ENCODE measurements at places on chromosomes 7 and 10. TPM values are rescaled to one million over a fixed set of nuclear protein-coding genes. Genes with fewer than 3 reads are reported as not detected.

C7orf57 gene
- total RNA-seq, result not detected

HOGA1 gene
- total RNA-seq, result not detected

ANKRD7 gene
- not detected for total RNA-seq

ADAP1 gene
- total RNA-seq, result 14.4 TPM

PMS2 gene
- total RNA-seq, result 20.9 TPM

SORBS1 gene
- 0.35 TPM for total RNA-seq

RBP4 gene
- total RNA-seq, result not detected

IMMP2L gene
- total RNA-seq, result 6.6 TPM

DENND10 gene
- total RNA-seq, result 39.0 TPM

PDE1C gene
- total RNA-seq, result not detected

NAT16 gene
- total RNA-seq, result not detected

GPR37 gene
- not detected for total RNA-seq

HTRA1 gene
- total RNA-seq, result not detected

SYT15 gene
- total RNA-seq, result 0.75 TPM

CPED1 gene
- not detected for total RNA-seq

OPN4 gene
- total RNA-seq, result not detected

RARRES2 gene
- total RNA-seq, result not detected

SLC18A3 gene
- total RNA-seq, result not detected

CCDC126 gene
- total RNA-seq, result 7.3 TPM

NEBL gene
- not detected for total RNA-seq

GPR146 gene
- total RNA-seq, result 8.7 TPM

ATP5F1C gene
- total RNA-seq, result 248 TPM

MKX gene
- not detected for total RNA-seq

TUBAL3 gene
- not detected for total RNA-seq

ANXA8 gene
- not detected for total RNA-seq

RNF32 gene
- 1.7 TPM for total RNA-seq

CAMK2B gene
- not detected for total RNA-seq

RPP38 gene
- 15.2 TPM for total RNA-seq
